GM06990 (cell line): ENCODE measurements at places on chromosomes 7 and 10.

DNA sequence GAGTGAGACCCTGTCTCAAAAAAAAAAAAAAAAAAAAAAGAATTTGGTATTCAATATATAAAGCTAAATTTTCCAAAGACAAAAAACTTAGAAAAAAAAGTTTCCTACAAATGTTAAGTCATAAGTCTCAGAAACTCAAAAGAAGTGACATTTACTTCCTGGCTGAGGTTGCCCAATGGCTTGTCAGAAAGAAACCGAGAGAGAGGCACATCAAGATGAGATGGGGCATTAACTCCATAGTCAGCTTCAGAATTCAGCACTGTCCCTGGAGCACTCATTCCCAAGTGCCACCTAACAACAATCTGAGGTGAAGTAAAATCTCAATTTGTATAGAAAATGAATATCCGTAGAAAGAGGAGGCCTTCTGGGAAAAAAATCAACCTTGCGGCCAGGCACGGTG is 6.8 kb upstream of the SPOCK2 start:
- no peak for DNase-seq

GRCh38 chr10:80413271-80413996 is 5.1 kb downstream of the PRXL2A start:
- DNase-seq: no peak

DNA sequence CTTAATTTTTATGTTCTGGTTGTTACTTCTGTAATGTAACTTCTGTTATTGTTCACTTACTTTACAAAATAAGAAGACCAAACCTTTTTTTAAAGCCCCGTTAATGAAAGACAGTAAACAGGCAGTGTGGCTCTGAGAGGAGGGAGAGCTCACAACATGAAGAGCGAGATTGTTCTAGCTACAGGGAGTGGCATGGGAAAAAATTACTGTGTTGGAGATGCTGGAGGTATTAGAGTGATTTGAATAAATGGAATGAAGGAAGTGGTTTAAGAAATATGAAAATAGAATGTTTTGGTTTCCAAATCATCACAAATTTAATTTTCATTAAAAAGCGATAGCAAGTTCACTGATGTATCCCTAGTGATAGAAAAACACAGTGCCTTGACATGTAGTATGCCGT is 31.8 kb downstream of the REEP3 start:
- no peak for DNase-seq

DNA sequence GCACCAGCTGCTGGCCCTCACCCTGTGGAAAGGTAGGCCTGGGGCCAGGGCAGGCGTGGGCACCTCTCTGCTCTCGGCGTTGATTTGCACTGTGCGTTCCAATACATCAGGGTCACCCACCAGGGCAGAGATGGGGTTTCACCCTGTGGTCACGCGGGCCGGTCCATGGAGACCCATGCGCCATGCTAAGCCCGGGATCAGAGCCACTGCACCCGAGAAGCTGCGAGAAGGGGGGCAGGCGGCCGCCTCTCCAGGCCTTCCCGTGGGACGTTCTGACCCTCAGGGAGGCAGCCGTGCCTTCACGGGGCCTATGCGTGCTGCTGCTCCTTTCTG is 11.1 kb downstream of the GET4 start:
- DNase-seq: no peak

GRCh38 chr10:58989486-58990039 is 186.9 kb upstream of the PHYHIPL start:
- DNase-seq: no peak

- DNase-seq: no peak
These were observed 92.0 kb downstream of the TCERG1L start for GRCh38 chr10:131219584-131219886.

DNA sequence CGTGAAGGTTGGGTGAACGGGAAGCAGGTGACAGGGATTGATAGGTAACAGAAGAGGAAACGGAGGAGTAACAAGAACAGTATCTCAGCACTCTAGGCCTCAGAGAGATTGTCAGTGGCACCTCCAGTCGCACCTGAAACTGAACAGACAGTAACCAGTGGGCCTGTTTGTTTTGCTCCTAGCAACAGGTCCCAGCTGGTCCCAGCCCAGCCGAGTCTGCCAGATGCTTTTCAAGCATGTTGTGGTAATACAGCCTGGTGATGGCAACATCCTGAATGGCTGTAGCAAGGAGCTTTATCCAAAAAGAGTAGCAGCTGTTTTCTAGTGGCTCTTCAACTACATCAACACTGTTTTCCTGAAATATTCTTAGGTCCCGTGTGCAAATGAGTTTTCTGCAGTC is 4.7 kb downstream of the CACNB2 start:
- DNase-seq: no peak

DNA sequence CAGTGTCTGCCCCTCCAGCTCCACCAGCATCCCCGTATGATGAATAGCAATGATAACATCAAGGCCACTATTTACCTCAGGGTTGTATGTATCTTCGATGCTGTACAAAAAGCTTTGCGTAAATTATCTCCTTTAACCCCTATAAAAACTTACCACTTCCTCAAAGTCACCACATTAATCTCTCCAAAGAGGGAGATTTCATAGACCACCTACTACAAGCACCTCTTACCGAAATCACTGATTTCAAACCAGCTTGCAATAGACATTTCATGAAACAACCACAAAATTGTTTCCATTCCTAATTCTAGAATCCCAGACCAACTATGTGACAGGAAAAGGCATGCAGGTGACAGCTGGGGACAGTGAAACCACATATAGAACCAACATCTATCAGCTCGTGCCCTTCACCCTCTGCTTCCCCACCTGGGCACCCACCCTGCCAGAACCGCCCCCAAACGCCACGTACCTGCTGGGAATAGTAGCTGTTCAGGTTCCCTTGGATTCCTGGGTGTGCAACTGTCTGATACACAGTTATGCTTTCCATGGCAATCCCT is 20.1 kb upstream of the MMP21 start:
- DNase-seq: no peak

GRCh38 chr10:101085846-101086245 is 24.1 kb downstream of the KAZALD1 start:
- no peak for DNase-seq

- DNase-seq: no peak
These were observed 155.3 kb upstream of the ZMIZ1 start for GRCh38 chr10:78913219-78914059.

DNA sequence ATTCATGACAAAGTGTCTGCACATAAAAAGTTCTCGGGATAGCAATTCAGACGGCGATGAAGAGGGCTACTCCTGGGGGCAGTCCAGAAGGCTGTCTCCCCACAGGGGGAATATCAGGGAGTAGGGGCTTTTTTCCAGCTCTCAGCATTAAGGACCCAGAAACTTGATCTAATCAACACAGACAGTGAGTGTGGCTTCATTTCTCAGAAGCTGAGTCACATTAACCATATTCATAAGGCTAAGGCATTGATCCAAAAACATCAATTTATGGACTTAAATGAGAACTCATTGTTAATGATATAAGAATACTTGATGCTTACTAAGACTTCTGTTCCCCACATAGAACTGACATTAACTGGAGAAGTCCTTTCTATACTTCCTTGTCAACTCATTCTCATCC is 87.5 kb upstream of the AOAH start:
- no peak for DNase-seq

DNA sequence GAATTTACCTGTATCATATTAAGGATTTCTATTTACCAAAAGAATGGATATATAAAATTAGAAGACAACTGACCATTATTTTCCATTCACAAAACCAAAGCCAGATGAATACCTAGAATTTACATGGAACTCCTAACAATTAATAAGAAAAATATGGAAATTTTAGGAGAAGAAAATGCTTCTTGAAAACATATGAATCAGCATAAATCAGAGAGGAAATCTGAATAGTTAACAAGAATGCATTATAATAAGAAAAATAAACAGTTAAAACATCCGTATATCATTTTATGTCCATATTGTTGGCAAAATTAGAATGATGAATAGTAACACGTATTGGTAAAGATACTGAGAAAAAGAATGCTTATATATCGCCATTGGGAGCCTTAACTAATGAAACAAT is 505.5 kb downstream of the NEBL start:
- DNase-seq: no peak

DNA sequence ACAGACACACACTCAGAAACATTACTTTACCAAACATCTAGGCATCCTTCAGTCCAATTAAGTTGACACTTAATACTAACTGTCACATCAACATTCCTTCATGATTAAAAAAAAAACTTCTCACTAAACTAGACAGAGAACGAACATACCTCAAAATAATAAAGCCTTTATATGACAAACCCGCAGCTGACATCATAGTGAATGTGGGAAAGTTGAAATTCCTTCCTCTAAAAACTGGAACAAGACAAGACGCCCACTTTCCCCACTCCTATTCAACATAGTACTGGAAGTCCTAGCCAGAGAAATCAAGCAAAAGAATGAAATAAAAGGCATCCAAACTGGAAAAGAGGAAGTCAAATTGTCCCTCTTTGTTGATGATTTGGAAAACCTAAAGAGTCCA is 96.9 kb upstream of the PPP1R9A start:
- DNase-seq: no peak

GRCh38 chr7:151400626-151401315 is 9.1 kb downstream of the WDR86 start:
- peak; percentile 63 for DNase-seq

GRCh38 chr7:23012908-23013714 is 819 bp downstream of the HYCC1 start:
- peak; percentile 41 for DNase-seq

DNA sequence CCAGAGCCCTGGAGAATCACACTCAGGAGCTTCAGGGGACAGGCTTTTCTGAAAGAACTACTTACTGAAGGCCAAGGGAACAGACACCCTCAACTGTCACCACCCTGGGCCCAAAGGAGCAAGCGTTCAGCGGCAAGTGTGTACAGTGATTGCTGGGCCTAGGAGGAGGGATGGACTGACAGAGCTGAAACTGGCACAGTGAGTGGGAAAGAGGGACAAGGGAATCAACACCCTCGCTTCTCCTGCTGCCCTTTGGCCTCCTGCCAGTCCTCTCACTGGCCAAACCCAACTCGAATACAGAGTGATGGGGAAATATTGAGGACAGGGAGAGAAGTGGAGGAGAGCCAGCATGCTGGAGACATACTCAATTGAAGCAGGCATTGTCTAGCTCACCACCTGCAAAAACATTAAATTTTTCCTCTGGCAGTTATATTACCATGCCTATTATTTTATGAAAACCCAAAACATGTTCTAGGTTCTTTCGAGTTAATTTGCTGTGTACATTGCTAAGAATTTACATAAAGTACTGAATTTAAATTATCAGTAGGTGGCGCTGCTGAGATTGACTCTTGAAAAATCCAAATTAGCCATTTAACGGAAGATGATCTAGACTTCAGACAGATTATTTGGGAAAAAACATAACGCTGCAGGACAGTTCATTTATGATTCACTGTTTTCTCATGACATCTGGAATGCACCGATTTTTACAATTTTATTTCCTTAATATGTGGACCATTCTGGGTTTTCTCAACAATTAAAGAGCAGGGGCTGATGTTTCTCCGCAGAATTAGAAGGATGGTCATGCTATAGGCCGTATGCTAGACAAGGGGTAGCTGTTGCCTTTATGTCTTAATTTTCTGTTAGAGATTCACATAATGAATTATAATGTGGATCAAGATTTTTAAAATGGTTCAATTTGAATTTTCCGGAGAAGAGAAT is 14.7 kb upstream of the TMEM236 start:
- DNase-seq: no peak

DNA sequence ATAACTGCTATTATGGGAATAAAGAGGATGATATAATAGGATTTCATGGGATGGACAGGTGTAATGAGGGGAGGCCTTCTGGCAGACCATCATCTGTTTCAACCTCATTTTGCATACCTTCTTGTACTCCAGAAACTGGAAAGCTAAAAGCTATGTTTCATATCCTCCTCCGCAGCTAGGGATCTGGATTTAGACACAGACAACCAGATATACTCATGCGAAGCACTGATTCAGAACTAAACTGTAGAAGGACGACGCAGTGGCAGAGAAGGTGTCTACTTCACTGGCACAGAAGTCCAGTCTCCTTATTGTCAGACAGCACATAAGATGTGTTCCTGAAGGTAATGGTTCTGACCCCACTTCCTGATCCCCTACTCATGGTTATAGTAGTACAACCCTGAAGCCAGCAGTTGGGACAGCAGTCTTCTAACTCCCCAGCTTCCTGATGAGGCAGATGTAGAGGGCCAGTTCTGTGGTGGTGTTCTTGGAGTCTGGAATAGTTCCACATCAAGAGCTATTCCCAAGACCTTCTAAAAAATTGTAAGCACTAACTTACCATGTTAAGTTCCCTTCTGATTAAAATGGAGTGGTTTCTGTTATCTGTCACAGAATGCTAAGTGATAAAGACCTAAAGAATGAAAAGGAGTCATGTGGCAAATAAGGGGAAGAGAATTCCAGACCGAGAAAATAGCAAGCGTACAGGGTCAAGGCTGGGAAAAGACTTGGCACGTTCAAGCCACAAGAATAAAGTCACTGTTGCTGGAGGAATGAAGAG is 550.3 kb downstream of the GRM8 start:
- DNase-seq: peak; percentile 70

DNA sequence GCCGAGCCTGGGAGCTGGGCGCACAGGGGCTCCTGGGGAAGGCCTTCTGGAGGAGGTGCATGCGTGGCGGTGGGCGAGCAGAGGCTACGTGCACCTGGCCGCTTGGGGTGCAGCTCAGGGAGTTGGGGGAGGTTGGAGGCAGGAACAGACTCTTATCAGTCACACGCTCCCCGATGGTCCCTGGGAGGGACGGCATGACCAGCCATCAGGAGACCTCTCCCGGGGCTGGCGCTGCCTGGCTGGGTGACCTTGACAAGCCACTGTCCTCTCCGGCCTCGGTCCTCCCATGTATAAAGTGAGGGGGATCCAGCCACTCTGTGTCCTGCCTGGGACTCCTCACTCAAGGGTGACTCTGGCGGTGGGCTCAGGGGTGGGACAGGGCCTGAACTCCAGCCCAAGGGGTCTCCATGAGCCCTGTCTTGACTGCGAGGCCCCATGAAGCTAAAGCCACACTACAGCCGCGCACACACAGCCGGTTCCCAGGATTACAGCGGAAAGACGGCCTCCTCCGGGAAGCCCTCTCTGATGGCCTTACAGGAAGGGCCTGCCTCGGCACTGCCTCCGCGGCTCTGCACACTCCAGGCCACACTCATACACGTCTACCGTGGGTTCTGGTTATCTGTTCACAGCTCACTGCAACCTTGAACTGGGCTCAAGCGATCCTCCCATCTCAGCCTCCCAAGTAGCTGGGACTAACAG is 2.3 kb downstream of the TMEM184A start:
- DNase-seq: peak; percentile 5

DNA sequence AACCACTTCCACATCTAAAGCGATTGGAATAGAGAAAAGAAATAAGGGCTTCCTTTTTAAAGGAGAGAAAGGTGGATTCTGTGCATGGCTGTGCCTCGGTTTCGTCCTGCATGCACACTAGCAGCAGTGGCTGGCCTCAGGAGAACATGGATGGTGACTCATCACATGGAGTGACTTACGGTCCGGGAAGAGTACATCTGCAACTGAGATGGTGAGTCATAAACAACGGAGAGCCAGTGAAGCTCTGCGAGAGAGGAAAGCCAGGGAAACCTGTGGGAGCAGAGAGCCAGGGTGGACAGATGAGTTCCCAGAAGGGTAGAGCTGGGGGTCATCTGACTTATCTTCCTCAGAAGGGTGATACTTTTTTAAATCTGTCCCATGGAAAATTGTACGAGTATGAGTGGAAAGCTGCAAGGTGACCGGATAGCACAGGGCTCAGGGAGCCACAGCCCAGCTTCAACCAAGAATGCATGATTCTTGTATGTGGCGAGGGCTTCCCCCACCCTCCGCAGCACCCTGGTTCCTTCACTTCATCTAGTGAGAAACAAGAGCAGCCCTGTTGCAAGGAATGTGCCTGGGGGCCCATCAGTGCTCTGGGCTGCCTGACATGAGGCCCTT is 259.1 kb downstream of the KLF6 start:
- no peak for DNase-seq

GRCh38 chr10:62728479-62728878 is 76.0 kb upstream of the ADO start:
- no peak for DNase-seq
